Activated naive CD4-positive, alpha-beta T cell treated with anti-CD3 and anti-CD28 coated beads, Interleukin-2, amount 10 ng/mL, durations not matched to agents 5 hours and 36 hours (primary cell): ENCODE measurements at places on chromosomes 6 and 20. TPM values are rescaled to one million over a fixed set of nuclear protein-coding genes. Genes with fewer than 3 reads are reported as not detected.

The ATXN1 gene
- total RNA-seq: 43.4 TPM

The EGFL8 gene
- total RNA-seq: 14.5 TPM

The LST1 gene
- total RNA-seq: 67.8 TPM

The MAVS gene
- 35.4 TPM for total RNA-seq

The TRIM31 gene
- total RNA-seq: not detected
